Dermis microvascular lymphatic vessel endothelial cell (primary cell): ENCODE measurements at places on chromosomes 5 and 9. TPM values are rescaled to one million over a fixed set of nuclear protein-coding genes. Genes with fewer than 3 reads are reported as not detected.

- peak; percentile 0 for DNase-seq
These were observed 636.4 kb upstream of the ARRDC3 start for GRCh38 chr5:92019376-92019990.

DNA sequence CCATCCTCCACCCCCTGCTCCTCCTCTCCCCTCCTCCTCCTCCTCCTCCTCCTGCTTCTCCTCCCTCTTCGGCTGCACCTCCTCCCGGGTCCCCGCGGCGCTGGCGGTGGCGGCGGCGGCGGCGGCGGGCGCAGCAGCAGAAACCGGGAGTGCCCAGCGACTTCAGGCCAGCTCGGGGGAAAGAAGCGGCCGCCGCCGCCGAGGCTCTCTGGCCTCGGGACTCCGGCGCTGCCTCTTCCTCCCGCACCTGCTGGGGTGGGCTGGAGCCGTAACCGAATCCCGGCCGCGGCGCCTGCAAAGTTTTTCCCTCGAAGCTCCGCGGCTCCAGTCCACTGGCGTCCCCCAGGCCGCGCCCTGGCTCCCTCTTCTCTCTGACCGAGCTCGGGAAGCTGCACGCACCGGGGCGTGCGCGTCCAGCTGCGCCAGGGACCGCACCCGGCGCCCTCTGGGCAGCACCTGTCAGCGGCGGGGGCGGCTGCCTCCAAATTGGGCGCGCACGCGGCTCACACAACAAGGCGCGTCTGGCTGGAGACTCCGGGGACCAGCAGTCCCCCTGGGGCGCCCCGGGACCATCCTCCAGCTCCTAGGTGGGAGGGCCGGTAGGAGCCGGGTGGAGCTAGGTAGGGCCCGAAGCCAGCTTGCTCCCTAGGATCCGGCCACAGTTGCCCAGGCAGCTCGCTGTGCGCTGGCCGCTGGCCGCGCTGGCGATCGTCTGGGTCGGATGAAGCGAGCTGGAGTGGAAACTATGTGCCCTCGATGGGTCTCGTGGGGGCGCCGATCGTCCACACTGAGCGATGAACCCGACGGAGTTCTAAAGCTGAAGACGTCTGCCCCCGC, at the start of gene MCTP1:
Gene MCTP1 (minus strand): TSS at position 523 of the 837 bp plus-strand sequence.
- peak; percentile 35 for DNase-seq

Gene DMRT2
- total RNA-seq = not detected in 2 replicates

DNA sequence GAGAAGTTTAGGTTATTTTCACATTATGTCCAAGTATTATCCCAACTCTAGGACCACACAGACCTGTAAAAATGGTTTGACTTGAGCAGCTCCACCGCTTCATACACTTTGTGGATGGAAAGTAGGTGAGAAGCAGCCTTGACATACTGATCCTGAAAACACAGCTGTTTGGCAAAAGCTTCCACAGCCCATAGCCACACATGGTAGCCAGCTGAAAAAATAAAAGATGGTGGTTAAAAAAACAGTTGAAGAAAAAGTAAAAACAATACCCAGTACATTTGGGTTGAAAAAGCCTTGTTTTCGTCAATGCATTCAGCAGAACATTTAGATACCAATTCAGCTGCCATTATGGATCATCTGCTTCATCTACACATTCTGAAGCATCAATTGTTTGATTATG, 36.7 kb downstream of the GEMIN5 start:
- DNase-seq = peak; percentile 30
